Thoracic aorta (tissue), 2 donors: ENCODE measurements at places on chromosomes 12 and 14. TPM values are rescaled to one million over a fixed set of nuclear protein-coding genes. Genes with fewer than 3 reads are reported as not detected.

The ARHGAP9 gene
- 32.5 TPM for total RNA-seq

The VDR gene
- 10.3 TPM for total RNA-seq

The ZC2HC1C gene
- 1.1 TPM for total RNA-seq

The GALNT6 gene
- total RNA-seq: 11.5 TPM

- DNase-seq: no peak
These were observed 14.5 kb upstream of the WDR89 start for GRCh38 chr14:63656194-63656593.

DNA sequence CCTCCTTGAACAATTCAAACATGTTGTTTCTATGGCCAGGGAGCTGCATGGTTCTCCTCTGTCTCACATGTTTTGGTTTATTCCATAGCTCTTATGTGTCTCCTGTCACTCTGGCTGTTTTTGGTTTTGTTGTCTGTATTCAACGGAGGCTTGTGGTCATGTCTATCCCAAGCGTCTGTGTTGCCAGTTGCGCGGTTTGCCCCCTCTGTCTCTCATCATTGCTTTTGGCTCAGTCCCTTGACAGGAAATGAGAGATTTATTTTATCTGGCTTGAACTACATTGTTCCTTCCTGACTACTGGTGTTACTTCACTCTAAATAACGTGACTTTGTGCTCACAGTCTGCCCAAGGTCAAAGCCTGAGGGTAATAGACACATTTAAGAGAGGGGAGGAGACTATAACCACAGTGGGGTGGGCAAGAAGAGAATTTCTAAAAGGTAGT, 96.4 kb upstream of the SOX5 start:
- no peak for DNase-seq

- no peak for DNase-seq
These were observed 9.7 kb upstream of the FOS start for GRCh38 chr14:75268633-75269550.

- no peak for DNase-seq
These were observed 32.6 kb downstream of the CPSF2 start for GRCh38 chr14:92154283-92154942.

DNA sequence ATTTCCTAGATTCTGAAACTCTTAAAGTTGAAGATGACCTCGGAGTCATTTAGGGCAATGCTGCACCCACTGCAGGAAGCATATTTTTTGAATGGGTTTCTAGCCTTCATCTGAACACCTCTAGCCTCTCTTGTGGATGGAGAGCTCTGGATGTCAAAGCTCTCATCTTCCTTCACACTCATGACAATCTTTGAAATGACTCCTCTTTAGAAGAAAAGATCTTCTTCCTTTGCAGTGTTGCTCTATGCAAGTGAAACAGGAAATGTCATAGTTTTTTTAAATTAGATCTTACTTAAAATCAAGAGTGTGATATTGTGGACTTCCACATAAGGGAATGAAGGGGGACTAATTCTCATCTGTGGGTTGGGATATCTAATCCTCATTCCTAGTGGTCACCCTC, 86.3 kb upstream of the GRIP1 start:
- no peak for DNase-seq

DNA sequence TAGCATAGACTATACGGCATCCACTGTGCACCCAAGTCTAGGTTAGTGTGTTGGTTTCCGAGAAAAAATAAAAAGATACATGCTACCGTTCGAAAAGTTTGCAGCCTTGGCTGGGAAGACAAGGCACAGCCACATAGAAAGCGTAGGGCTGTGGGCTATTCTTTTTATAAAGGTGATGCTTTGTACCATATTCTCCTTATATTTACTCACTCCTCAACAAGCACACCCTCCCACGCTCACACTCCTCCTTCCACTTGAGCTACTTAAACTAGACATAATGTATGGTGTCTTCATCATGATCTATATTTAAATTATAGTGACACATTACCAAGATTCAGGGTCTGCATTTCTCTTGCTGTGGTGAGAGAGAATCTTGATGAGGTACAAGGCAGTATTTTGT, 1416.5 kb downstream of the AACS start:
- no peak for DNase-seq

DNA sequence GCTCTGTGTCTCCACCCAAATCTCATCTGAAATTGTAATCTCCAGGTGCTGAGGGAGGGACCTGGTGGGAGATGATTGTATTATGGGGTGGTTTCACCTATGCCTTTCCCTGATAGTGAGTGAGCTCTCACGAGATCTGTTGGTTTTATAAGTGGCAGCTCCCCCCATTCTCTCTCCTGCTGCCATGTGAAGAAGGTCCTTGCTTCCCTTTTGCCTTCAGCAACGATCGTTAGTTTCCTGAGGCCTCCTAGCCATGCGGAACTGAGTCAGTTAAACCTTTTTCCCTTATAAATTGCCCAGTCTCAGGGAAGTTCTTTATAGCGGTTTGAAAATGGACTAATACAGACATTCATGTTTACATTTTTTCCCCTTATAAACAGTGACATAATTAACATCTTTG, 36.1 kb downstream of the PELI2 start:
- no peak for DNase-seq

GRCh38 chr12:112728864-112729263, 62.7 kb upstream of the RPH3A start:
- DNase-seq: no peak

DNA sequence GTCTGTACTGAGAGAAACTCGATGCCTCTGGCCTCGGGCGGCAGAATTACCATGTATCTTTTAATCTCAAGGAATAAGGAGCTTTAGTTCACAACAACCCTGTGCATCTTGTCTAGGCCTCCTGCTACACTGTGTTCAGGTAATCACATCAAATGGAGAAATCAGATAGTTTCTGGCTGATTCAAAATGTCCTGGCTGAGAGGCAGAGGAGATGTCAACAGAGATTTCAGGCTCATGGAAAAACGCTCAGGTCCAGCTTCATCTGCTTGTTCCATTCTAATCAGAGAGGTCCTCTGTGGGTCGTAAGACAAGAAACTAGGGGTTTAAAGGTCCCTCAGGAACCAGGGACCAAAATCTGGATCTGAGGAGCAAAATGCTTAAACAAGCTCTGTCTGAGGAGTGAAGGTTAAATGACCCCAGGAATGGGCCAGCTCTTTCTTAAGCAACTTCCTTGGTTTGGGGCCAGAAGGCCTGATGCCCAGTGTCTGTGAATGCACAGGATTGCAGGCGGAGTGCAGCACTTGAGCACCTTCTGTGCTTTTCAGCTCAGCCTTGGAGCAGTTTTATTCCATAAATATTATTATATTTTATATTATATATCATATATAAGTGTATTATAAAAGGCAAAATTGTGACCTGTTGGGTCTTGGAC, 170.2 kb upstream of the PRICKLE1 start:
- peak; percentile 5 for DNase-seq

DNA sequence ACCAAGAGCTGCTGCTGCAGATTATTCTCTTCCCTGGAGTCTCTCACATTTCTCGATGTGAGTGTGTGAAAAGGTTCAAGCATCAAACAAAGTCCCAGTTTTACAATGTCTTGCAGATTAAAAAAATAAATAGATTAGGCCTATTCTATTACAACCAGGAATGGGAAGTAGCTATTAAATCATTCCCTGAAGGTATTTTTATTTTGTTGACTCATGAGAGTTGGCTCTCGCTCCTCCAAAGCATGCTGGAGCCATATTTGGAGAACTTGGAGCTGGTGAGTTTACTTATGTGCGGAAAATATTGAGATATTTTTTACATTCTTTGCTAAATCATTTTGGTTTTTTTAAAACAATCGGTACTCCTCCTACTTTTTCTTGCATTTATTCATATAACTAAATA, 572.3 kb downstream of the ETNK1 start:
- DNase-seq: no peak

DNA sequence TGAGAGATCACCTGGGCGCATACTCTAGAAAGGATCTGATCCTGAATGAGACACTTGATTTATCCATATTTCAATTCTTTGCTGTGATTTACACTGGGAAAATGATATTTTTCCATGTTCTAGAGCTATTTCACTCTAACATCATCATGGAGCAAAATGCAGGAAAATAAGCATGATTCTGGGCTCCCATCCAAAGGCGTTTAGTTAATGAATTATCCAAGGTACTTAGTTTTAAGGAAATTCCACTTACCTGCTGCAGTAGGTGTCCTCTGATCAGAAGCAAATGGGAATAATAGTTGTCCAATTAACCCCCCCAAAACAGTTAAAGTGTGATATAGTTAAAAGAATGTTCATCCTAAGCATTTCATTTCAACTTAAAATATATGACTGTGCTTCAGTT, 204.5 kb upstream of the PRKD1 start:
- DNase-seq: no peak

GRCh38 chr12:121934309-121934664, 15.9 kb downstream of the CFAP251 start:
- DNase-seq: no peak

- DNase-seq: no peak
These were observed 189.0 kb upstream of the CCND2 start for GRCh38 chr12:4084573-4084972.

DNA sequence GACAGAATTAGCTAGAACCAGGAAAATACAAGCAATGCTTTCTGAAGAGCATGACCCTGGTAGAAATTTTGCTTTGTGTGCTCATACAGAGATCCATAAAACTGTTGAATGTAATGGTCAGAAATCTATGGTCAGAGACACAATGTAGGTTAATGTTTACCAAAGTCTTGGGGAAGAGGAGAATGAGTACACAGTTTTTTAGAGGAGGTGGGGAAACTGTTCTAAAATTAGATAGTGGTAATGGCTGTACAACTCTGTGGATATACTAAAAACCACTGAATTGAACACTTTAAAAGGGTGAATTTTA, 109.5 kb upstream of the ARHGAP5 start:
- no peak for DNase-seq

GRCh38 chr12:33531261-33531660, 91.6 kb upstream of the SYT10 start:
- DNase-seq: no peak

DNA sequence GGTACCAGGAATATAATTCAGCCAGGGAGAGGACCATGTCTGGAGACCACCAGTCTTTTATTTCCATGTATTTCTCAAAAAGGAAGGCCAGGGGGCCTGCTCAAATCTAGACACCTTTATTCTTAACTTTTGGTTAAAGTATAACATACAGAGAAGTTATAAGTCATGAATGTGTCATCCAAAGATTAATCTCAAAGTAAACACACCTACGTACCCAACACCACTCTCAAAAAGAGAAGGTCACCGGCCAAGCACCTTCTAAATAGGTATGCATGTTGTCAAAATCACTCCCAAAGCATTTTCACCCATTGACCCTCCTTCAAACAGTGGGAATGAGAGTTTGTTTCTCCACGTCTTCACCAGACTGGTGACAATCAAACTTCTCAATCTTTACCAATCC, 60.0 kb upstream of the FZD10 start:
- DNase-seq: no peak

DNA sequence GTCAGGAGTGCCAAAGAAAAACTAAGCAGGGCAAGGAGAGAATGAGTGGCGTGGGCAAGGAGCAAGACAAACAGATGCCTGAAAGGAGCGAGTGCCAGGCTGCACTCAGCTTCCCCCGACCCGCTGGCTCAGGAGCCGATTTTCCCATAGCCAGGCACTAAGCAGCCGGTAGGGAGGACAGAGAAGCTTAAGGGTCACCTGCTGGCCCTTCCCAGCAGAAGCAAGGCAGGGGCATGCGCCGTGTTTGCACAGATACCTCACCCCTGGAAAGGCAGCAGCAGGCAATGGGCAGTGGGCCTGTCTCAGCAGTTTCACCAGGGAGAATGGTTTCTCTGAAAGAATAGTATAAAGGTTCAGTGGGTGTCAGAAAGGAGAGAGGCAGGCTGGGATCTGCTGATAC, 104.9 kb upstream of the FKBP4 start:
- no peak for DNase-seq

DNA sequence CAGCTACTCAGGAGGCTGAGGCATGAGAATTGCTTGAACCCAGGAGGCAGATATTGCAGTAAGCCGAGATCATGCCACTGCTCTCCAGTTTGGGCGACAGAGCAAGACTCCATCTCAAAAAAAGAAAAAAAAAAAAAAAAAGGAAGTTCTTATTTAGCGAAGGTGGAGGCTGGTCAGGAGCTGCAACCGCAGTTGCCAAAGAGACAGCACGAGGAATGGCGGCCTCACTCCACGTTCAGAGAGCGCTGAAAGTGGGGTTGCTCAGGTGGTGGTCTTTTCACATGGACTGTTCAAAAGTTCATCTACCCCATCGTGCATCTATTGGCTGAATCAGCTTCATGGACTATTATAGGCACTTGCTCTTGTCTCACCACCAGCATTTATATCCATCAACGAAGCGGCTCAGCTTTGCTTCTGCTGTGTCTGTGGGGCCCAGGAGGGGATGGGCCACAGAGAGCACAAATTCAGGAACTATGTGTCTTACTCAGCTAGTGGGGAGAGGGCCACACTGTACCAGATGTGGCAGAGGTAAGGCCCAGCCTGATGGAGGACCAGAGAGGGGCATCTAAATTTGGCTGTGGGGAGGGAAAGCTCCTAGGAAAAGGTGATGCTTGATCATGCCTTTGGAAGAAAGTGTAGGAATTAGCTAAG, 27.3 kb downstream of the SLC25A47 start:
- DNase-seq: no peak

- DNase-seq: peak; percentile 15
These were observed 554 bp downstream of the SPPL3 start for GRCh38 chr12:120903412-120904196.

DNA sequence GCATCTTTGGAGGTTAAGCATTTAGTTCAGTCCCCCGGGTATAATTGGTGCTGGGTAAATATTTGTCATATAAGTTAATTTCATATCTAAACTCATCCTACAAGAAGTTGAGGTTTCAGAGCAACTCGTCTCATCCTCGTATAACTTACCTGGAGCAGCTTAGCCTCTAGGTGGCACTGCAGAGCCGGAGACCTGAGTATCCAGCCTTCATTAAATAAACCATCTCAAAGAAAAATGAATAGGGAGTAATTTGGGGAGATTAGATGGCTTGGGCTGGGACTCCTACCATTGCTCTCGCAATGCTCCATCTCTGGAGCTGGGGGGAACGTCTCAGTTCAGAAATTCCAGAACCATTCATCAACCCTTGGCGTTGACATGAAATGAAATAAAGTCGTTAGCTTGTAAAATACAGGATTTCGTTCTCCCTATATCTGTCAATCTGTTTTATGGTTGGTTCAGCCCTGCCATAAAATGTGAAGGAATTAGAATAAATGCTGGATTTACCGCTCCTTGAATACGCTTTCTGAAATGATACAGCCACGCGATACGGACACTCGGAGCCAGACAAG, 122.9 kb upstream of the TMEM132D start:
- DNase-seq: no peak
